ENCODE measurements at places on chromosomes 16 and 17.

GRCh38 chr17:9226130-9226793 is 205.0 kb downstream of the NTN1 start:
- no peak for DNase-seq

GRCh38 chr17:70168044-70168976 is 1.0 kb upstream of the KCNJ2 start:
- DNase-seq, result peak; percentile 28

- DNase-seq, result no peak
Measured at GRCh38 chr17:16938031-16938430, 33.9 kb downstream of the TNFRSF13B start.

DNA sequence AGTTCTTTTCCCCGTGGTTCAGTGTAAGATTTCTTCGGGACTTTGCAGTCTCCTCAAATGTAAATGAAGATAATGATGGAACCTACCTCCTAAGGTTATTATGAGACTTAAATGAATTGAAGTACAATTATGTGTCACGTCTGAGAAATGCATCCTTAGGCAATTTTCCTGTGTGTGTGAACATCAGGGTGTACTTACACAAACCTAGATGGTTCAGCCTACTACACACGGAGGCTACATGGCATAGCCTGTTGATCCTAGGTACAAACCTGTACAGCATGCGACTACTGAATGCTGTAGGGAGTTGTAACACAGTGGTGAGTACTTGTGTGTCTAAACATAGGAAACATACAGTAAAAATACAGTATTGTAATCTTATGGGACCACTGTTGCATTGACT is 1.1 kb upstream of the FAM20A start:
- no peak for DNase-seq

GRCh38 chr17:68343976-68344375 is 52.7 kb downstream of the ARSG start:
- no peak for DNase-seq

- DNase-seq, result peak; percentile 41
Measured at GRCh38 chr16:46857368-46857945, 26.5 kb upstream of the C16orf87 start.

DNA sequence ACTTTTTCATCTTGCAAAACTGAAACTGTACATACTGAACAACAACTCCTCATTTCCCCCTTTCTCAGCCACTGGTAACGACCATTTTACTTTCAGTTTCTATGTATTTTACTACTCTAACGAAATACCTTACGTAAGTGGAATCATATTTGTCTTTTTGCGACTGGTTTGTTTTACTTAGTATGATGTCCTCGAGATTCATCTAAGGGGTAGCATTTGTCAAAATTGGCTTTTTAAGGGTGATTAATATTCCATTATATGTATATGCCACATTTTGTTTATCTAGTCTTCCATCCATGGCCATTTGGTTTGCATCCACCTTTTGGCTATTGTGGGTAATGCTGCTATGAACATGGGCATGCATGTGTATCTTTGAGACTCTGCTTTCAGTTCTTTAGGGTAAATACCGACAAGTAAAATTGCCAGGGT is 10.4 kb downstream of the KPNB1 start:
- DNase-seq, result no peak

GRCh38 chr16:48352648-48353390 is 32.4 kb downstream of the SIAH1 start:
- no peak for DNase-seq

DNA sequence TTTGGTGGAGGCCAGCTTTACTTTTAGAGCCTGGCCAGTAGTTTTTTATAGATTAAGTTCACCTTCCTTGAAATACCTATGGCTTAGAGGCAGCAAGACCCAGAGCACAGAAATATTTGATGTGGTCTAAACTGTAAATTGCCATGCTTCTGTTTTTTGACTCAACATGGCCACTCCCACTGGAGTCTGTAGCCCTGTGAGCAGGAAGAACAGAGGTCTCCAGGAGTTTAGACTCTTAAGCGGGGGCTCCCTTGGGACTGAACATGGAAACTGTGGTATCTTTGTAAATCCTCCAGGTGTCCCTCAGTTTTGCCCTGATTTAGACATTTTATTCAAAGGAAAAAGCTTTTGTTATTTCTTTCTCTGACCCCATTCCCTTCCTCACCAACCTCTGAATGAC is 145.6 kb downstream of the FTO start:
- no peak for DNase-seq

DNA sequence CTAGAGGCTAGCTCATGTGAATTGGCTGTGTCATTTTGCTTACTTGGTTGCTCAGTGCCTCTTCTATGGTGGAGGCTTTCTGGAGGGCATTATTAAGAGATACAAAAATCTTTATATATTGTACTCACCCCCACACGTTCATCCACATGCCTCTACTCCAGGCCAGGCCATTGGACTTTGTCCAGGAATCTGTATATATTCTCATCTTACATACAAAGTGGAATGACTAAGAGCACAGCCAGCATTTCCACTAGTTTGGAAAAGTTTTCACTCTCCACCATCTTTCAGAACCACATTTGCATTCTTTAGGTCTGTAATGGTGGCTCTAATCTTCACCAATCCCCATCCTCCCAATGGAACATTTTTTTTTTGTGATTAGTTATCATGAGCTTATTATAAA is 4.8 kb upstream of the GLG1 start:
- DNase-seq, result no peak

GRCh38 chr17:82444284-82444893 is 6.2 kb downstream of the CYBC1 start:
- no peak for DNase-seq

DNA sequence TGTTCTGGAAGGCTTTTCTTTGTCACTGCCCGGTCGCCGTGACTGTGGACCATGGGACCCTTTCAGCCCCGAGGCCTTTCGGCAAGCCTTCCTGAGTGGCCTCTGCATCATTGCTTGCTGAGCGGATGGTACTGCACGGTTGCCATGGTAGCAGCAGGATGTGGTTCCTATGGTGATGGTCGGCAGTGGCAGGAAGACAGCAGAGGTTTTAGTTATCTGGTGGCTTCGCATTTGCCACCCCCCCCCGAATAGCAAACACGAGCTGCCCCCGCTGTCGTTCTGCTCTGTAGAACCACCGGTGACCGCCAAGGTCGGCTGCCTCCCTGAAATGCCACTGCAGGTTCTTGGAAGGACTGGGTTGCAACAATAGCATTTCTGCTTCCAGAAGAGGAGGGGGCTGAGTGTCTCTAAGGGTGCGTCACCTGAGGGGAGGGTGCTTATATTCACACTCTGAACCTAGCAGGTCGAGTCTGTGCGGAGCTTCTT is 76.6 kb downstream of the CMIP start:
- DNase-seq, result no peak

DNA sequence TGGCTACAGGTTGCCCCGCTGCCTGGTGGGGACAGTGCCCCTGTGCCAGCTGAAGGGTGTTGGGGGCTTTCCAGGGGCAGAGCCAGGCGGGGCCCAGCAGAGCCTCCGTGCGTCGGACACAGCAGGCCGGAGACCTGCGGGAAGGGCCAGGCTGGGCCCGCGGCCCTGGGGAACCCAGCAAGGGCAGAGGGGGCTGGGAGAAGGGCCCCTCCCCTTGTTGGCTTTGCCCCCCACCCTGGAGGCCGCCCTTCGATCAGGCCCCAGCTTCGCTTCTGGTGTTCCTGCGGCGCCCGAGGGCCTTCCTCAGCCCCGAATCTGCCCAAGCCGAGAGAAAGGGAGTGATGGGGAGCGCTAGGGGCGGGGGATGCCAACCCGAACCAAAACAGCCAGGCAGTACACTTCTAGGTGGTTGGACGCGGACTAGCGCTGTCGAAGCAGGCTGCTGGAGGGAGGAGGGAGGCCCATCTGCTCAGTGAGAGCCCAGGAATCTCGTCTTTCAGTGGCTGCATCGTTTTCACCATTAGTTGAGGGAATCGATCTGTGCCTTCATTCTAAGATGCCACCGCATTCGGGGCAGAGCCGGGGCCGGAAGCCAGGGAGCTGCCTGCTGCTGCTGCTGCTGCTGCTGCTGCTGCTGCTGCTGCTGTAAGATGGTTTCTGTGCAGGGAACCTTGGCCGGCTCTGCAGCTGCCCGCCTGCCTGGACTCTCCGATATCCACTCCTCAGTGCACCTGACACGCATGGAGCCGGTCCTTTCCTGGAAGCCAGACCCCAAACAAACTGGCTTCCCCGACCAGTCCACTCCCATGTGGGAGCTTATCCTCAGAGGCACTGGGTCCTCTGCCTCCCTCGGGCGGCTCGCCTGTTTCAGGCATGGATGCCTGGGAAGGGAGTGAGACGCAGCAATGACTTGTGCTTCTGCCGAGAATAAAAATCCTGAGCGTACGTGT is 1.7 kb downstream of the JPH3 start:
- DNase-seq, result peak; percentile 27

DNA sequence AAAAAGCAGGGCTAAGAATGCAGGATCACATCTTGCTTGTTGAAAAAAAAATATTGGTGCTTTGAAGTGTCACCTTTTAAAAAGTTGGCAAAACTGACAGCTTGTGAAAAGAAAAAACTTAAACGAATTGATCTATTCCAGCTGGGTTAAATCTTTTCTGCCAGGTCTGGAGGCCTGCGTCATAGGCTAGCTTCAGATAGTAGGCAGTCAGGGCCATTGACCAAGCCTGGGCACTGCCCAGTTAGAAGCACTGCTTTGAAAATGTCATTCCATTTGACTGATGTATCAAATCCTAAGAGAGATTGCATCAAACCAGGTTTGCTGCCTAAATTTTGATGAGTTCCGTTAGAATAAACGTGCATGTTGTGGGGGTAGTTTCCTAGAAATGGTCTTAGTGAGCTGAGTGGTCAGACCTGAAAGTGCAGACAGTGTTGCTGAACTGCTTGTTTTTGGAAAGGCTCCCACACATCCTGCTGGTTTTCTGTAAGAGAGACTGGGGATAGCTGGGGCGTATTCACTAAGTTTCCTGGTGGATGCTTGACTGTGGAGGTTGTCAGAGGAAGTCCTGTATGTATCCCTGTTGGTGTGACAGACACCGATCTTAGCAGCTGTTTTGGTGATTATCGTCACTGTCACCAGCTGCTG is 38.8 kb downstream of the NUP88 start:
- no peak for DNase-seq

GRCh38 chr17:39461926-39462569 is 762 bp downstream of the CDK12 start:
- DNase-seq, result no peak

DNA sequence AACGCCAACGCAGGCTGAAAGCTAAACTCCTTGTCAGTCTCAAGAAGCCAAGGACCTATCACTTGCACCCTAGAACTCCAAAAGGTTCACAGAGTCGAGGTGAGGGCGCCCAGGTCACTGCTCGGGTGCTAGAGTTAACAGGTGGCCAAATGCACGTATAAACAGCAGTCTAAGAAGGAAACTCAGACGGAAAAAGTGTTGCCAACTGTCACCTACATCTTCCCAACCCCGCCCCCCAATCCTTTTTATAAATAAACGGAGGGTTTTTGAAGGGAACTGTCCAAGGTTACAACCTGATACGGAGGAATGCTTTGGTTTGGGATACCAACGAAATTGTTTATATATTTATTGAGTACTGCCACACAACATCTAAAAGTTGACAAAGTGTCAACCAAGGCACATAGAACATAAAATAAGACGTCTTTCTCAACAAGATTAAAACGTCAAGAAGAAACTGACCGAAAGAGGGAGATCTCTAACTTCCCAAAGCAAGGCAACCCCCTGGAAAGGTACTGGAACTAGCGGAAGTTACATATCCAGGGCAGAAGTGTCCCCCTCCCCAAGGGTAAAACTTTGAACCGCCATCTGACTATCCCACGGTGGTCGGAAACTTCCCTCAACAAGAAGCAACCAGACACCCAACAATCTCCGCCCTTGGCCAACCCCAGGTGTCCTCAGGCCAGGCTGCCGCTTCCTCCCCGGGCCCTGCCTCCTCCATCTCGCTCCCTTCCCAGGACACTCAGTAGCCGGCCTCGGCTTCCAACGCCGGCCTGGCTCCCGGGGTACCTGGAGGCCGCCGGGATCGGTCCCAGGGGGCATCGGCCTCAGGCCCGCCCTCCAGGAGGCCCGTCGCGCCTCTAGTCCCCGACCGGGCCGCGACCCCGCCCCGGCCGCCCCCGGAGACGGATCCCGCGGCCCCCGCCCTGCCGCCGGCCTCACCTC is 982 bp downstream of the SPAG9 start:
- peak; percentile 53 for DNase-seq

GRCh38 chr17:42563543-42563942 is 1.6 kb downstream of the COASY start:
- no peak for DNase-seq

- no peak for DNase-seq
Measured at GRCh38 chr16:7547736-7548135, 215.1 kb downstream of the RBFOX1 start.

DNA sequence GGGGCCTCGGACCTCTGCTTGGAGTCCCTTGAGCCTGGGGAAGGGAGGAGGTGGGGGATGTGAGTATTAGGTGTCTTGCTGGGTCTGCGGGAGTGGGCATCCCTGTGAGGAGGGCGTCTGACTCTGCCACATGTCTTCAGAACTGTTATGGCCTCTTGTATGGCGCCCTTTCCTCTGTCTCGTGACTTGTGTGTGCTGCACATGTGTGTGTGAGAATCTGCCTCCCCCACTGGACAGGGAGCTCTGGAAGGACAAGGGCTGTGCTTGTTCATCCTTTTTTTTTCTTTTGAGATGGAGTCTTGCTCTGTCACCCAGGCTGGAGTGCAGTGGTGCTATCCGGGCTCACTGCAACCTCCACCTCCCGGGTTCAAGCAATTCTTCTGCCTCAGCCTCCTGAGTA is 33.4 kb downstream of the ARHGAP23 start:
- DNase-seq, result no peak

DNA sequence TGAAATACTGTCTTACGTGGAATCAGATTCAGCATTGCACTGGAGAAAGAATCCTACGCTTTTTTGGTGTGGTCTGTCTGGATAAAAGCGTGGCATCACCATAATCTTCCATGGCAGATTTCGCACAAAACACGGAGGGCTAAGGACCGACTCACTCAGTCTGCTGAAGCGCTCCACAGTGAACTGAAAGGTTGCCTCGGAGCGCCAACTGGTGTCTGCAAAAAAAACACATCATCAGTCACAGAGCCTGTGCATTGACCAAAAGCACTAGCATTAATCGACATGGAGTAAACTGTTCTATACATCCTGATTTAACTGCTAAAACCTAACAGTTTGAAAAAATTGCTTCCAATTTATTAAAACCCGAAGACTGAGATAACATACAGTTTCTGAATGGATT is 40.5 kb downstream of the USP7 start:
- no peak for DNase-seq

DNA sequence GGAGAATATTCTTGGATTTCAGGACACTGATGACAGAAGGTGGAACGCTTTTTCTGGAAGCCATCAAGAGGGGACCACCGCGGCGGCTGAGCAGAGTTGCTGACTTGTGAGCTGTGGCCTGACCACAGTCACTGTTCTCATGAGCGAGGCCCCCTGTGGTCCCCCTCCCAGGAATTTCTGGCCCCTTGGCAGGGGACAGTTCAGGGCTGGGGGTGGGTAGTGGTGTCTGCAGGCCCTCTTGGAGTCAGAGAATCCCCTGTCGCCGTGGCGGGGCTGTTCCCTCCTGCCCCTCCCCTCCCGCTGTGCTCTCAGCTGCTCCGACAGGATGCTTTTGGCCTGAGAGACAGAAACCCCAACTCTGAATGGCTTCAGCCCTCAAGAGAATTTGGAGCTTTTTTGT is 292.0 kb downstream of the SEC14L1 start:
- no peak for DNase-seq

Data from HTR-8/SVneo (cell line).